ENCODE measurements at places on chromosomes 2 and 18.

- no peak for DNase-seq
Observed at GRCh38 chr2:75506101-75506697, 54.5 kb downstream of the EVA1A start.

- no peak for DNase-seq
Observed at GRCh38 chr2:50069454-50069853, 915.1 kb upstream of the FSHR start.

DNA sequence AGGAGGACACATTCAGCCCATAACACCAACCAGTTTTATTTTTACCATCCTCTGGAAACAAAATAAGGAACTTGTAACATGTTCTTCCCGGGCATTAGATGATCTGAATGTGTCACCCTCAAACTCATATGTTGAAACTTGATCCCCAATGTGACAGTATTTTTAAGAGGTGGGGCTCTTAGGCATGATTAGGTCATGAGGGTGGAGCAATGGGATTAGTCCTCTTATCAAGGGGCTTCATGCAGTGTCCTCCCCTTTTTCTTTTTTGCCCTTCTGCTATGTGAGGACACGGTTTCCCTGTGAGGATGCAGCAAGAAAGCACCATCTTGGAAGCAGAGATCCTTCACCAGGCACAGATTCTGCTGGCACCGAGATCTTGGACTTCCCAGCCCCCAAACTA, 401.5 kb upstream of the TRIB2 start:
- no peak for DNase-seq

GRCh38 chr2:163558251-163559021, 177.4 kb downstream of the FIGN start:
- DNase-seq: no peak

DNA sequence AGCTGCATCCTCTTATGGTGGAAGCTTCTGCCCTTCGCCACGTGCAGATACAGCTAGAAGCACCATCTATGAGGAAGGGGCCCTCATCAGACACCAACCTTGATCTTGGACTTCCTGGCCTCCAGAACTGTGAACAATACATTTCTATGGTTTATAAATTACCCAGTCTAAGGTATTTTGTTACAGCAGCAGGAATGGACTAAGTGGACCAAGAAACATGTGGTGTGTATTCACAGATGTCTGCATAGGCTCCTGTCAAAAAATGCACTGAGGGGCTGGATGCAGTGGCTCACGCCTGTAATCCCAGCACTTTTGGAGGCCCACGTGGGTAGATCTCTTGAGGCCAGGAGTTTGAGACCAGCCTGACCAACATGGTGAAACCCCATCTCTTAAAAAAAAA, 57.5 kb downstream of the STPG4 start:
- no peak for DNase-seq

- DNase-seq: no peak
Observed at GRCh38 chr18:76126327-76126726, 368.7 kb downstream of the ZNF516 start.

DNA sequence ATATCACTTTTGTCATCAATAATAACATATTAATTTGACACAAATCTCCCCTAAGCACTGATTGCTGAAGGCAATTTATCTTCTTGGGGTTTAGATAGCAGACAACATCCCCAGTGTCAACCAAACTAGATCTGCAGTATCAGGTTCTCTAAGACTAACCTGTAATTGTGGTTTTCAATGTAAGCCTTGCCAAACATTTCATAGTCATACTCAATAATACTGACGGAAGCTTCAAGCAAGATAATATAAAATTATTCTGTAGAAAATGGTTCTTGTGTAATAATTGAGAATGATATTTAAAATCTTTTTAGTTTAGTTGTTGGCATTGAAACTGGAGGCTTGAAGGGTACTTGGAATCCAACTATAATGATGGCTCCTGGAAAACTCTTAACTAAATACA, 186.3 kb downstream of the RIT2 start:
- no peak for DNase-seq

DNA sequence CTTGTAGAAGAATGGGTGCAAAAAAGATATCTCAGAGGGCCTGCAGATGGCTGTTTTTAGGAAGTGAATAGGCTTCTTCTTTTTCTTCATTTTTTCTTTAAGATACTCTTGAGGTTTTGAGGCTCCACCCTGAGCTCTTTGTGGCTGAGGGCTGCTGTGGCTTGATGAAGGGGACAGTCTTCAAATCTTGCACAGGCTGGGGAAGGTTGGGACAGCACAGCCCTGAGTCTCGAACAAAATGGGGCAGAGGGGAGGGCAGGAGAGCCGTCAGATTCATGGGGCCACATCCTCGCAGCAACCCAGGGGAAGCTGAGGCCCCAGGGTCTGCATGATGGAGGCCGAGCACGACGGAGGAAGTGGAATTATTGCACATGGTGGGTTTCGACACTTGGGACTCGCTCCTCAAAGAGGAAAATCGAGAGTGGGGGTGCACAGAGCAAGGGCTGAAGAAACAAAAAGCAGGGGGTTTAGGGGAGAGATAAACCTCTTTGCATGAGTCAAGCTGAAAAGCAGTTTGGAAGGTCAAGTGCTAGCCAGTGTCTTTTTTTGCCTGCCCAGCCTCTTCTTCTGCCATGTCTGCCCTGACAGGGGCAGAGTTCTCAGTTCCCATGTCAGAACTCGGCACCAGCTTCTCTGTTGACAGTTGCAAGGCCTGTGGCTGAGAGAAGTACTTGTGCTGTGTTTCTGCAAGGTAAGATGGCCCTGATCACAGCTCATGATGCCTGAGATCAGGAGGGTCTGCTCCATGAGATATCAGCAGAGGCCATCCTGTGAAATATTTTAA, 19.5 kb downstream of the INPP4A start:
- no peak for DNase-seq

- DNase-seq: no peak
Observed at GRCh38 chr2:128409326-128410034, 90.8 kb upstream of the HS6ST1 start.

DNA sequence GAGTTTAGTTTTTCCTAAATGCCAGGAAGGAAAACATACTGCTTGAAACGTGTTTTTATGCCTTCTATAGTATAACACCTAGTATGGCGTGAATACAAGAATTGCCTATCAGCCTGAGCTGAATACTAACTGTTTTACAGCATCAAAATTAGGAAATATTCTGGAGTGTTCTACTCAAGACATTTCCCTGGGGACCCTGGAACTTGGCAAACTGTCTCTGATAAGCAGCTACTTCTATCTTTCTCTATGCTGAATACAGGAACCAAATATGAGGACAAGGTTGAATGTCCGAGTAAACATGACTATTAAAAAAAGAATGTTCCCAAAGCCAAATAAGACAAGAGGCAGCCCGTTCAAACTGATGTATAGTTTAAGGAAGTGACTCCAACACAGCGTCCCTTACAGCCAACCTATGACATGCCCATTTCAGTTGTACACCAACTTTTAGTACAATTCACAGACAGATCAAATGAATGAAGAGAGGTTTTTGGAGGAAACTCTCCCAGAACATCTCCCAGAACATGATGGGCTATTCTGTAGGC, 951.3 kb upstream of the ACVR2A start:
- DNase-seq: no peak

GRCh38 chr18:67766930-67767329, 250.4 kb upstream of the DSEL start:
- DNase-seq: no peak

- no peak for DNase-seq
Observed at GRCh38 chr18:59952283-59953007, 52.6 kb downstream of the PMAIP1 start.

DNA sequence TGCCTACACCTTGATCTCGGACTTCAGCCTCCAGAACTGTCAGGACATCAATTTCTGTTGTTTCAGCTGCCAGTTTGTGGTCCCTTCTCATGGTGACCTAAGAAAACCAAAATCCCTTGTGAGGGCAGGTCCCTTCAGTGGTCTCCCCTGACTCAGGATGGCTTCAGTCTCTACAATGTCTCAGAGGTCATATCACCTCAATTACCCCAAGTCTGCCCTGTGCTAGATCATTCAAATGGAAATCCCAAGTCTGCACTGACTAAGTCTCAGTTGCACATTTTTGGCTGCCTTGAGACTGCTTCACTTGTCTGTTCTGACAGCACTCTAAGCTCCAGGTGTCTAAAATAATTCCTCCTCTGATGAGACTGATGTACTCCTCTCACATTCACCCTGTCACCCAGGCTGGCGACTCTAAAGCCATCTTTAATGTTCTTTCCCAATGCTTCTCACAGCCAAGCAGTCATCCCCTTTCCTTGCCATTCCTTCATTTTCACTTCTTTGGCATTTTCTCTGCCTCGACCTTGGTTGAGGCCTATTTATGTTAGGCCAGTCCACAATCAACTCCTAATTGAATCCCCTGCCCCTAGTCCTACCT, 470.8 kb downstream of the DLGAP1 start:
- no peak for DNase-seq

DNA sequence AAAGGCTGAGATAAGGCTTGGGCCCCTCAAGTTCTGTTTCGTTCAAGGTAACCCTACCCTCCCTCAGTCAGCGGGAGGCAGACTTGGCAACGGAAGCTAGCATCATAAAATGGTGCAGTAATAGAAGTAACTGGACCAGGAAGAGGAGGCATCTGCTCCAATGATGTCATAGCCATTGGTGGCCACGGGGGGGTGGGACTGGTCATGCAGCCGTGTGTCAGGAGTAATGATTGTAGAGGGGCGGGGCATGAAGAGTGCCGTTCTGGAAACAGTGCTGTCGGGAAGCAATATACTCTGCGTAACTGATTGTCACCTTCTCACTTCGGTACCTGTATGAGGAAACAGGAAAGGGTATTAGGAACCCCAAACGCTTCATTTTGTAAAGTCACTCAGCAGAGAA, 6.9 kb upstream of the POLR2D start:
- peak; percentile 16 for DNase-seq

DNA sequence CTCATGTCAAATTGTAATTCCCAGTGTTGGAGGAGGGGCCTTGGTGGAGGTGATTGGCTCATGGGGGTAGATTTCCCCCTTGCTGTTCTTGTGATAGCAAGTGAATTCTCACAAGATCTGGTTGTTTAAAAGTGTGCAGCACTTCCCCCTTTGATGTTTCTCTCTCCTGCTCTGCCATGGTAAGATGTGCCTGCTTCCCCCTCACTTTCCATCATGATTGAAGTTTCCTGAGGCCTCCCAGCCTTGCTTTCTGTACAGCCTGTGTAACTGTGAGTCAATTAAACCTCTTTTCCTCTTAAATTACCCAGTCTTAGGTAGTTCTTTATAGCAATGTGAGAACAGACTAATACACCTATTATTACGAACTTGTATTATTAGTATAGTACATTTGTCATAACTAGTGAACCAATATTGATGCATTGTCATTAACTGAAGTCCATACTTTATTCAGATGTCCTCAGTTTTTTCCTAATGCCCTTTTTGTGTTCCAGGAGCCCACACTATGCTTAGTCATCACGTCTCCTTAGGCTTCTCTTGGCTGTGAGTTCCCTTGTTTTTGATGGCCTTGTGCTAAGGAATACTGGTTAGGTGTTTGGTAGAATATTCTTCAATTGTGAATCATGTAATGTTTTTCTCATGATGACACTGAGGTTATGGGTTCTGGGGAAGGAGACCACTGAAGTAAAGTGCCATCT, 4.5 kb upstream of the MAP3K2 start:
- no peak for DNase-seq

GRCh38 chr18:50857694-50858093, 21.2 kb upstream of the ME2 start:
- DNase-seq: no peak

GRCh38 chr2:235694721-235695601, 201.1 kb downstream of the AGAP1 start:
- no peak for DNase-seq

DNA sequence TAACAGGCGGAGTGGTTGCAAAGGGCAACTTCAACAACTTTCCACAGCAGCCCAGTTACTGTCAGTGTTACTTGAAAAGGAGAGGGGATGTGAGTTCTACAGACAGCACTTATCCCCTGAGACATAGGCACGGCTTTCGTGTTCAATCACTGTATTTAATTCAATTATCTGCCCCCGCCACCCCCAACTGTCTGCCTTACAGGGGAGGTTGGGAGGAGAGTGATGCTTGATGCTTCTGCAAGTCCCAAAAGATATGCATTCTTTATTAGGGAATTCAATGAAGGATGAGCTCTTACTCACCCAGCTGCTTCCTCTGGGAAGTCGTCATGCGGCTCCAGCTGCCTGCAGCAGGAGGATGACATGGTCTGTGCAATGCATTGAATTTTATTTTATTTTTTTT, 639.9 kb downstream of the DCC start:
- DNase-seq: no peak

GRCh38 chr2:23379220-23379695, 5.7 kb upstream of the KLHL29 start:
- DNase-seq: no peak

DNA sequence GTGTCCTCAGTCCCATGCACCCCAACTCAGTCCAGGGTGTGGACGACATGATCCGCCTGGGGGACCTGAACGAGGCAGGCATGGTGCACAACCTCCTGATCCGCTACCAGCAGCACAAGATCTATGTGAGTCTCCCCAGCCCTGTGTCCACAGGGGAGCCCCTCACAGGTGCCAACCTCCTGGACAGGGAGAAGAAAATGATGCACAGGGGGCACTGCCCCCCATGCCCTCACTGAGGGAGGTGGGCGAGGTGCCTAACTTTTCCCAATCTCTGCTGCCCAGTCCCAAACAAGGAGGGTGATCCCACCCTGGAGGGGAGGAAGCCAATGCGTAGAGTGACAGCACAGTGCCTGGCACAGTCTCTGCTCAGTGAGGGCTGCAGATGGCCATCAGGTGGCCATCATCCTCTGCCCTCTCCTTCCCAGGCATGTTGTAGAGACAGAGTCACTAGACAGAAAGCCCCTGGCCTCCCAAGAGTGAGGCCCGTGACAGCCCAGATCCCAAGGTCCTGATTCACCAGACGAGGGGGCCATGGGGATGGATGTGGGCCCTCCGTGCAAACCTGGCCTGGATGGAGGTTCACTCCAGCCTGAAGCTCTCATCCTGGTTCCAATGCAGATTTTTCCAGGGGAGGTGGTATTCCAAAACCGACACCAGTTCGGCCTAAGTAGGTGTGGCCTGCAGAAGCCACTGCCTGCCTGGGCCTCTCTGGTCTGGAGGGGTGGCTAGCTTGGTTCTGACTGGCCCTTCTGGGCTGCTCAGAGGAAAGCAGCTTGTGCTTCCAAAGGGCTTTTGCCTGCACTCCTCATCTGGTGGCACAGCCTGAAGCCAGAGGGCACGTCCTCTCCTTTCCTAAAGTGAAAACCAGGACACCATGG, 30.0 kb downstream of the MYO7B start:
- no peak for DNase-seq

- no peak for DNase-seq
Observed at GRCh38 chr2:63434024-63435001, 154.0 kb downstream of the WDPCP start.

GRCh38 chr2:98460573-98461497, 16.2 kb downstream of the INPP4A start:
- DNase-seq: no peak

DNA sequence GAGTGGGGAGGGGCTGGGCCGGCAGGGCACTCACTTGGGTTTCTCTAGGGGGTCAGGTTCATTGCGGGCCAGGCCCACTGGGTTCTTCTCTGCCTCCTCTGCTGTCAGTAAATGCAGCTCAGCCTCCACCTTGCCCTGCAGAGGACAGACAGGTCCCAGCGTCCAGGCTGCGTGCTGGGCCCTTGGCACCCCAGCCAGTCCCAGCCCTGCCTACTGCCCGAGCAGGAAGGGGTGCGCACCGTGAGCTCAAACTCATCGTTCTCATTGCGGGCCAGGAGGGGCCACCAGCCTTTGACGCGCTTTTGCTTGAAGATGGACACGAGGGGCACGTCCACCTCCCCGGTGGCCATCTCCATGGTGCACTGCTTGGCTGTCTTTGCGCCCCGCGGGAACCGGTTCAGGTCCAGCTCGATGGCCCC, 17.3 kb downstream of the OTOF start:
- DNase-seq: no peak

GRCh38 chr18:12564378-12564777, 93.5 kb downstream of the SPIRE1 start:
- no peak for DNase-seq

GRCh38 chr2:26610504-26611335, 30.4 kb downstream of the CIB4 start:
- no peak for DNase-seq

Measured in hepatocyte (in vitro differentiated cells).